Activated CD4-positive, alpha-beta T cell treated with anti-CD3 and anti-CD28 coated beads, Interleukin-2, amount 50 U/mL, for 1 hour (primary cell): ENCODE measurements at places on chromosomes 16 and 17.

DNA sequence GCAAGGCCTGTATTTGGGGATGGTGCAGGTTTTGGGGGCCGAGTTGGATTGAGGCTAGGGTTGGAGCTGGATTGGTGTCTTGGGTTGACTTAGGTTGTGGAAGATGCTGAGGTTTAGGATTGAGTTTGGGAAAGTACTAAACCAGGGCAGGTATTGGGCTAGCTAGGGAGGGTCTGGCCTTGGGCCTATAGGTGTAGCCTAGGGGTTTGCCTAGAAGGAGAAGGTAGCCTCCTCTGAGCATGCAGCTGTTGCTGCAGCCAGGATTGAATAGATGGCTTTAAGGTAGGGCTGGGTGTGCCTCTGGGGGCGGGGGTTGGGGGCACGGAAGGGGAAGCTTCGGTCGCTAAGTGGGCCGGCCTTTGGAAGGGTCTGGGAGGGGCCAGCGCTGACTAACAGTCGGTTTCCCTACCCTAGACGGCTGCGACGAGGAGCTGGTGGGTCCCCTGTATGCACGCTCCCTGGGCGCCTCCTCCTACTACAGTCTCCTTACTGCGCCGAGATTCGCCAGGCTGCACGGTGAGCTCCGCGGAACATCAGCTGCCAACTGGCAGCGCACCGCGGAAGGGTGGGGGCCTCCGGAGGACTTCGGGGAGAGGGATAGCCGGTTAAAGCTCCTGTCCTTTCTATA, 1.2 kb downstream of the CNTNAP1 start:
- no peak for DNase-seq

- no peak for DNase-seq
These were observed 59.3 kb downstream of the TMEM132E start for GRCh38 chr17:34638526-34639260.

DNA sequence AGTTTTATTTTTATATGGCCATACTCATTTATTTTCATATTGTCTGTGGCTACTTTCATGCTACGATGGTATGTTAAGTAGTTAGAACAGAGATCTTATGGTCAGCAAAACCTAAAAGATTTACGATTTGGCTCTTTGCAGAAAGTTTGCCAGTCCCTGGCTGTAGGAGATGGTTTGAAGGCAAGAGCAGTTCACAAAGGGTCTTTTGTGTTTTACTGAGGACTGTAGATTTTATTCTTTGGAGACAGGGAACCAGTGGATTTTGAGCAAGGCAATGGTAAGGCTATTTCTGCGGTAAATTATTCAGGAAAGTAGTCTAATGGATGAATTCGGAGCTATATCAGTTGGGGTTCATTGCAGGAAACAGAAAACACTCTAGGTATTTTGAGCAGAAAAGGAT, 90.7 kb downstream of the WWP2 start:
- no peak for DNase-seq

- no peak for DNase-seq
These were observed 10.7 kb downstream of the NLK start for GRCh38 chr17:28053044-28053670.

- no peak for DNase-seq
These were observed 138.9 kb upstream of the CDH11 start for GRCh38 chr16:65260746-65261145.

DNA sequence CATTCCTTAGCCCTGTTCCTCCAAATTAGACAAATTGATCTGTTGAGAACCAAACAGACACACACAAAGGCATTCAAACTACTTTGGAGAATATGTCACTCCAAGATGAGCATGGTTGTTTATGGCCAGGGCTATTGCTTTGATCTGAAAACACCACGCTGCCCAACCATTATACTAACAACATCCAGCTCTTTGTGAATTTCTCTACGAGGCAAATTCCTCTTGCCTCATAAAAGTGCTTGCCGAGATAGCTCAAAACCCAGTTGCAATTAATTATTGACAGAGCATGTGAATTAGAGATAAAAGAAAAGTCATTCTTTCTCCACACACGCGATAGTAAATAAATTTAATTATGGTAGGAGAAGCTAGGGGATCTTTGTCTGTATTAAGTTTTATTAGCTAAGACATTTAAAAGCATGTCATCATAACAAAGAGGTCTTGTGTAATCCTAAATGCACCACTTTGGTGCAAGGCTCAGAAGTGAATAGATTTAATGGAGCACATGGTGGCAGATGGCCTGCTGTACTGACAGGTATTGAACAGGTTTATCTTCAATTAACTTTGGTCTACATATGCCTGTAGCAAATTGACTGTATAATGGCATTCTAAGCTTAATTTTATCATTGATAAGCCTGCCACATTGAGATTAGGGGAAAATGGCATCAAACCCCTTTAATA, 441.8 kb downstream of the HS3ST4 start:
- no peak for DNase-seq

- peak; percentile 11 for DNase-seq
These were observed 12.9 kb upstream of the ODF4 start for GRCh38 chr17:8326511-8327302.

DNA sequence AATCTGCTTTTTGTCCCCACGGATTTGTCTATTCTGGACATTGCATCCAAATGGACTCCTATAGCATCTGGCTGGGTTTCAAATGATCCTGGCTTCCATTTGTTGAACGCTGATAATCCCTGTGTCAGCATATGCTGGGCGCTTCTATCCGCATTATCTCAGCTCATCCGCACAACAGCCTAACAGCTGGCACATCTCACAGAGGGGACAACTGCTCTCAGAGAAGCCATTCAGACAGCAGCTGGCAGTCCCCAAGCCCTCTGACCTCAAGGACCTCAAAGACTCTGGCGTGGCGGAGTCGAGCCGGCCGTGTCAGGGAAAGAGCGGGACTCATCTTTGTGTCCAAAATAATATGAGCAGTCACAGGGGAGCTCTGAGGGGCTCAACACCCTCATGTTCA, 82.3 kb downstream of the NT5M start:
- no peak for DNase-seq

- no peak for DNase-seq
These were observed 24.7 kb downstream of the DDX42 start for GRCh38 chr17:63798572-63799106.

DNA sequence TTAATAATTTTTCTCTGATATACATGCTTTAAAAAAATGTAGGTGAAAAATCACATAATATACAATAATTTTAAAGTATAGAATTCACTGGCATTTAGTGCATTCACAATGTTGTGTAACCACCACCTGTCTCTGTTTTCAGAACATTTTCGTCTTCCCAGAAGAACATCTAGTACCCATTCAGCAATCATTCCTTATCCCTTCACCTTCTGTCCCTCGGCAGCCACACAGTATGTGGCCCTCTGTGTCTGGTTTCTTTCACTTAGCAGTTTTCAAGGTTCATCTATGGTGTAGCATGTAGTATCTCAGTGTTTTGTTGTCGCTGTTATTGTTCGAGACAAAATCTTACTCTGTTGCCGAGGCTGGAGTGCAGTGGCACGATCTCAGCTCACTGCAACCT, 33.6 kb downstream of the PRPSAP2 start:
- no peak for DNase-seq

DNA sequence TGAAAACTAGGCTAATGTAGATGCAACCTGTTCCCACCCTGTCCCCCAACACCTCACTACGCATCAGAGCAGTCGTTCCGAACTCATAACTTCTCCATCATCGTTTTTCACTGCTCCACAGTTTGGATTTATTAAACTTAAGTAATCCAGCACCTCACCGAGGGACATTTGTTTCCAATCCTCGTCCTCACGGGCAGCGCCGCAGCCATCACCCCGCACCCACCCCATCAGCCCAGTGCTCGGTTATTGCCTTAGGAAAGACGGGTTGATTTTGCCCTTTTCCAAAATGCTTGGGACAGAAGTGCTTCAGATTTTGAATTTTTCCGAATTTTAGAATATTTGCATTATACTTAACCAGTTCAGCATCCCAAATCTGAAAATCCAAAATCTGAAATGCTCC, 71.0 kb upstream of the DOC2B start:
- DNase-seq = no peak

- peak; percentile 28 for DNase-seq
These were observed 4.5 kb downstream of the ARHGDIA start for GRCh38 chr17:81866440-81867169.

GRCh38 chr16:73572135-73572828, 524.4 kb upstream of the ZFHX3 start:
- DNase-seq = no peak

DNA sequence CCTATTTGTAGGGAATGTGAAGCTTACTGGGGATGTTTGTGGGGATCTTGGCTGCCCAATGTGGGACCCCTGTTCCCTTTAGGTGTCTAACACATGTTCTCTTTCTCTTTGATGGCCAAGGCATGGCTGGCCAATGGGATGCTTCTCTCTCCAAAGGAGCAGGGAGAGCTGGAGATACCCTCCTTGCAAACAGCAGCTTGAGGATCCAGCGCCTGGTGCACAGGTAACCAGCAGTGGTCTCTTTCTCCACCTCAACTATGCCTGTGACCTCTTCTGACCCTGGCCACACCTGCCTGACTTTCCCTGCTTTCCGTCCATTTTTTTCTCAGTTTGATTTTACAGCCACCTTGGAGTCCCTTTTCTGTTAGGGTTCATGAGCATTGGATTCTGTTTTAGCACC, 16.8 kb upstream of the NKD1 start:
- DNase-seq = no peak

DNA sequence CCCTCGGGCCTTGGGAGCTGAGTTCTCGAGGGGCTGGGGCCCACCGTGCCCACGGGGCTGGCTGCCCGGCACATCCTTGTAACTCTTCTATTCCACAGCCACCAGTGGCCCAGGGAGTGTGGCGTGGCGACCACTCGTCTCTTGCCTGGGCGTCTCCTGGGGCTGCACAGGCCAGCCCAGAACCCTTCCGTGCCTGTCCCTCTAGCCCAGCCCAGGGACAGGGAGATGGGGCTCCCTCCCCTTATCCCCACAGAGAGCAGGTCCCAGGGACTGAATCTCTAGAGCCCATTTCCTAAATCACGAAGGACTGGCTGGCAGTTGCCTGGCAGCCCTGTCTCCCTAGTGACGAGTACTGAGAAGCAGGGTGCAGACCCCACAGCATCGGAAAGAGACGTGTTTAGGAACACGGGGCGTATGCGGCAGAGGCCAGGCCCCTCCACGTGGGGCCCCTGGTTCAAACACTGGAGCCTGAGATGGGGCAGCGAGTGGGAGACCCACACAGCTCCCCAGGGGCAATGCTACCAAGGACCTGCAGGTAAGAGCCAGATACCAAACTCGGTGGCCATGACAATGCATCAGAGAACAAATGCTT, 51.0 kb downstream of the TIMM22 start:
- DNase-seq = no peak

DNA sequence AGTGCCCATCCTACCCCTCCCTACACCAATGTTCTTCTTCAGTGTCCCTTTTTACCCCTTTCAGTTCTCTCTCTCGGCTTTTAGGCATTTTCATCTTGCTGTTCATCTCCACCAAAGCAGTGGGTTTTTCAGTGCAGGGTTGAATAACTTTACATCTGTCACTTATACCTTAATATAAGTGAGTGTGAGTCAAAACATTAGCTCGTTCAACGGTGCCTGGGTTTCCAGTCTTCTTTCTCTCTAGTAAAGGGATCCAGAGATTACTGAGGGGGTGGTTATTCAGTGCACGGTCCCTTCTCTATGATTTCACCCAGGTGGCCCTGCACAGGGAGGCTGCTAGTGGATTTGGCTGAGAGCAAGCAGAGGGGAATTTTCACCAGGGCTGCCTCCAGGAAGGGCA, 210.6 kb upstream of the CDH5 start:
- no peak for DNase-seq

DNA sequence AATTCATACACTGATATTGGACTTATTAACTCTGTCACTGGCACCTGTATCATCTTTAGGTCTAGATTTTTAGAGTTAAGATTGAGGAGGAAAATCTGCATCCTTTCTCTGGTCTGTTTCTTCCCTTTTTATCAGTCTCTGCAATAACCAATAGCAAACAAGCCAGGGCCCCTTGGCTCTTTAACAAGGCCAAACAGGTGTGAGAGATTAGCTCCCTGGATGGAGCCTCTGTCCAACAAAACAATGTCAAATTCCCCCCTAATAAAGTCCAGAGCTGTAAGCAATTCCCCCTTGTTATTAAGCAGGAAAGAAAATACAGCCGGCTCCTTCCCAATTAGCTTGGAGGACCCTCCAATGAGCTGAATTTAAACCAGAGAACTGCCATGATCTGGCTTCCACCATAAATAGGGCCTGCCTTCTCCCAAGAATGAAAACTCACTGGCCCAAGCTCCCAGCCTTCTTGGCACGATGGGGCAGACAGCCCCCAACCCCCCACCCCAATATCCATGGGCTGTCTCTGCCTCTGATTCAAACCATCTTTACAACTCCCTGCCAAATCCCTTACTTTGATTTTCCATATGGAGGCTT, 56.1 kb upstream of the SOX9 start:
- no peak for DNase-seq

DNA sequence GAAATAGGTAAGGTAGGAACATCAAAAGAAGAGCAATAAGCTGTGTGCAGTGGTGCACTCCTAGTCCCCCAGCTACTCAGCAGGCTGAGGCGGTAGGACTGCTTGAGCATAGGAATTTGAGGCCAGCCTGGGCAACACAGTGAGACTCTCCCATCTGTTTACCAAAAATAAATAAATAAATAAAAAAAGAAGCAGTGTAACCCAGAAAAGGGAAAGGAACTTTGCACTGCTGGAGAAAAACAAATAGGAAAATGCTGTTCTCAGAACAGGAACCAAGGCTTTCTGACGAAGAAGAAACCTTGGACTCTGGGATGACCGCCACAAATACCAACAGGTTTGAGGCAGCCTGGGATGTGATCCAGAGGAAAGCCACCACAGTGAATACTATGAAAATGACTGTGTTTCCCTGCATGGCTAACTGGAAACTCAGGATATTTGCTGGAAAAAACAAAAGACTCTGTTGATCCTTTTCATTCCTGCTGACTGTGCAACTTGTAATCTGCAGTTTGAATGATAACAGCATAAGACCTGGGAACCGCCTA, 41.2 kb downstream of the TTC19 start:
- no peak for DNase-seq

DNA sequence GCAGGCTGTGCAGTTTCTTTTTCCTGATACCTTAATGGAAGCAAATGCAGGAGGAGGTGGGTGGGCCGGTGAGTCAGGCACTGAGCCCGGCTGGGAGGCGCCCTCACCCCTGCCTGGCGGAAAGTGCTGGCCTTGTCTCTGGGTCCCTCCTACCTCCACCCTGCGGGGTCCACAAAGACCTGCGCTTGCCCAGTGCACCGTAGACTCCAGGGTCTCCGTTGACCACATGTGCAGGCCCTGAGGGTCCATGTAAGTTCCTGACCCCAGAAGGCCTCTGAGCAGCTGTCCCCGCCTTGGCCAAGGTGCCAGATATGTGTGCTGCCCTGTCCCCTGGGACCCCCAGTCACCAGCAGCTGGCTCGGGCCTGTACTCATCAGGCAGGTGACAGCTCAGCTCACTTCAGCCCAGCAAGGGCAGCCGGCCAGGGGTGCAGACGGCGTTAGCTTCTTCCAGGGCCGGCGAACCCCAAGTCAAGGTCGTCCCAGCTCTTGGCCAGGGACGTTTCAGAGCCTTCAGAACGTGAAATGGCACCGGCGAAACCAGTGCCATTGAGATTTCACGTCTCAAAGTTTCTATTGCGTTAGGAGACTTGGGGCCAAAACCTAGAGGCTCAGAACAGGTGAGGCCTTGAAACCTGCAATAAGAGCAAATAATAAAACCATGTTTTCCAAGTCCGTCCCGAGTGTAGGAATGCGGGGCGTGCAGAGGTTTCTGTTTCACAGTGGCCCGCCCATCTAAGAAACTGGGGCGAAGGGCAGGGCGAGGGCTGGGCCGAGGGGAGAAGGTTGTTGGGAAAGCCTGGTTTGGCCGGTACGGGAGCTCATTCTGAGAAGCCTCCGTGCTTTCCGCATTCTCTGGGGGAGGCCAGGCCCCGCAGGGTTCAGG, 12.1 kb downstream of the METRNL start:
- DNase-seq = no peak

GRCh38 chr17:47973541-47973940, 2.6 kb downstream of the CDK5RAP3 start:
- DNase-seq = no peak
